Stimulated activated CD4-positive, alpha-beta T cell treated with anti-CD3 and anti-CD28 coated beads, Interleukin-15, amount 100 ng/mL, for 48 hours (primary cell): ENCODE measurements at places on chromosomes 2 and 18.

DNA sequence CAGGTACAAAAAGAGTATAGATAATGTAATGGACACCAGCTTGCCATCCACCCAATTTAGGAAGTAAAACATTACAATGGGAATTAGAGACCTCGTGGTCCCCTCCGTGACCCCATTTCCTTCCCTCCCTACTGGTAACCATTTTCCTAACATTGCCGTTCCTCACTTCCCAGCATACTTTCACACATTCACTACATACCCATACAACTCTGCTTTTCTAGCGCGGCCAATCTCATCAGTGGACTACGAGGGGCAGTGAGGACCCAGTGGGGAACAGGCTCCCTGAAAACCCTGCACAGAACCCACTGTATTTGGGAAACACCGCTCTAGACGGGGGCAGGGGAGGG, 1.1 kb downstream of the ENOSF1 start:
- no peak for DNase-seq

DNA sequence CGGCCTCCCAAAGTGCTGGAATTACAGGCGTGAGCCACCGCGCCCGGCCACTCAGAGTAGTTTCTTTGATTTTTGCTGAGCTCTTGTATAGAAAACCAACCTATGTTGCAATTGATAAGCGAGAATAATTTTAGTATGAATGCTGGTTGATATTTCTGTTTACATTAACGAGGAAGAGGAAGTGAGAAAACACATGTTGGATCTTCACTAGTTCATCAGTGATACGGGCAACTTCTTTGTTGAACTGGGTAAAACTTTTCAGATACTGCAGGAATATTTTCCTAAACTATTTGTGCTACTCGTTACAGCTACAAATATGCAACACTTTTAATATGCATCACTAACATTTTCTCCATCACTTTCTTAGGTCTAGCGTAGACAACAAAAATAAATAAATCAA, 67.9 kb upstream of the SLC25A52 start:
- no peak for DNase-seq

GRCh38 chr2:29033656-29034055, 40.7 kb downstream of the PCARE start:
- DNase-seq: no peak

DNA sequence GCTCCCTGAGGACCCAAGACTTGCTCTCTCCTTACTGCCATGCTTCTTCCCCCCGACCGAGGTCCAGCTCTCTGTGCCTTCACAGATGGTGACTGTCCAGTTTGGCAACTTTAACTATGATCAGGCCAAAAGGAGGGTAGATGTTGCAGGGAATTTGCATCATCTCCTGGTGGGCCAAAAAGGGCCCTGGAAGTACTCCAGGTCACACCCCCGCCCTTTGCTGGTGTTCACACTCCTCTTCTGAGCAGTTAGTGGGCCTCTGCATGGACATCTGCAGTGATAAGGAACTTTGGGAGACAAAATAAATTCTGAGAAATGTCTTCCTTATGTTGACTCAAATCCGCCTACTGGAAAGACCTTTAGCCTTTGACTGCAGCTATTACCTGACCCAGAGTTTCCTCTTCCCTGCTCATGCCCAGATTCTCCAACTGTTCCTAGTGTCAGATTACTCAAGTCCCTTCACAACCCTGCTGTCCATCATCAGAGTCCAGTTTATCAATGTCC, 234.4 kb downstream of the LOXHD1 start:
- no peak for DNase-seq

- DNase-seq: no peak
Measured at GRCh38 chr18:35155398-35156117, 85.3 kb upstream of the ZNF397 start.

- DNase-seq: no peak
Measured at GRCh38 chr2:29105375-29105774, 9.8 kb upstream of the CLIP4 start.

DNA sequence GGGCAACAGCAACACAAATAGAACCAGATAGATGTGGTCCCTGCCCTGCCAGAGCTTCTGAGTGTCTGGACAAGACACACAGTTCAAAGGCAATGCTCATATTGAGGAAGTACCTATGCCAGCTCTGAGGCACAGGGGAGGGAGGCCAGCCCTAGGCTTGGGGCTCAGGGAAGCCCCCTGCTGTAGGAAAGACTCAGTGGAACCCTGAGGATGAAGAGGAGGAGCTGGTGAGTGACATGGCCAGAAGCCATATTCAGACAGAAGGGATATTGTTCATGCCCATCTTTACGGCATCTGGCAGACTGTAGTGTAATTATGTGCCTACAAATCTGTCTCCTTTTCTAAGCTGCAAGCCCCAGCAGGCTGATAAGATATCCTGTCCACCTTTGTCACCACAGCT, 8.8 kb downstream of the SIGLEC15 start:
- DNase-seq: no peak

GRCh38 chr2:97936199-97936598, 59.5 kb downstream of the TMEM131 start:
- no peak for DNase-seq
